ENCODE measurements at places on chromosomes 5 and 9.

DNA sequence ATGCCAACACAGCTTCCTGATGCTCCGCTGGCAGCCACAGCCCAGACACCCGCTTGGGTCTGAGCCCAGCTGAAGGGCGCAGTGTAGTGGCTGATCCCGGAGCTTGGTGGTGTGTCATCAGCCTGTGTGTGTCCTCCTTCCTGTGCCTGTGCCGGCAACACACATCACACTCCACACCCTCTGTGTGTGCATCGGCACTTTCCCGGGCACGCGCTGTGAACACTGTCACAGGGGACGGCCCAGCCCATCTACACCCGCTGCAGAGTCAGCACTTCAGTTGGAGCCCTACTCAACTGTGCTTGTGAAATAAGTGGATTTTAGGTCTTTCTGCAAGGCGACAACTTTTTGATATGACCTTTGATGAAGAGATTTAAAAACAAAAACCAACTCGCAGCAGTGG, 189.4 kb downstream of the IRX2 start:
- ATAC-seq: no peak

DNA sequence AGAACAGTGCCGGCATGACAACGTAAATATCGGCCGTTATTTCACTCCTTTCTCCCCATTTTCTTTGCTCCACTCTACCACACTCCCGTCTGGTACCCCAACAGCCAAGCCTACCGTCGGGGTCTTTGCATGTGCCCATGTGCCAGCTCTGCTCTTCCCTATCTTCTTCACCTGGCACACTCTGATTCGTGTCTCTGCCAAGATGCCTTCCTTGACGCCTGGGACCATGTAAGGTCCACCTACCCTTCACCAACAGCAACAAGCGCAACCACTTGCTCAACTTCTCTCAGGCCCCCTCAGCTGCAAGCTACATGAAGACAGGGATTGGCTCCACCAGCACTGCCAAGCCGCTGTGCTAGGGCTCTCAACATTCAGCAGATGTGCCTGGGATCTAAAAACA, 4.4 kb downstream of the MGAT1 start:
- no peak for ATAC-seq

GRCh38 chr9:33714989-33715388, 80.4 kb upstream of the PRSS3 start:
- ATAC-seq: no peak

GRCh38 chr9:5518937-5519319, 8.6 kb downstream of the PDCD1LG2 start:
- peak; percentile 20 for ATAC-seq

- ATAC-seq: no peak
Measured at GRCh38 chr5:91670563-91670962, 287.4 kb upstream of the ARRDC3 start.

All from stimulated activated memory B cell treated with anti-CD40 and anti-IgM and Interleukin-4, amounts not matched to agents 10 μg/mL and 1 μg/mL and 100 μg/mL, for 72 hours (primary cell).